ENCODE measurements at places on chromosomes 16 and 17.

DNA sequence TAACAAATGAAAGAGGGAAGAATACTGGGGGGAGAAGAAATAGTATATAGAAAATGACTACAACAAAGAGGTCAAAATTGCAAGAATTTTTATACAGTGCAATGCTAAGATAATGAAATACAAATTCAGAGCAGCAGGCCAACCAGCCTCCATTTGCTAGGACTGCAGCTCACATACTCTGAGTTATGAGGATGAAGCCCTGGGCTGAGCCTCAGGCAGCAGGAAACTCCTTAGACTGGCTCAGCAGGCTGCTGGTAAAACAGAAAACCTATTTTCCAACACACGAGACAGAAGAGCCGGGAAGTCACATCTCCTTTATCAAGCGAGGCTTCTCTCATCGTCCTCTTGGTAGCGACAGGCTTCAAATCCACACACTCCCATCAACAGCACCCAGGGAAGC lies 296.5 kb downstream of the SLC39A11 start:
- DNase-seq: no peak

GRCh38 chr17:17567631-17568030 lies 23.9 kb downstream of the PEMT start:
- DNase-seq: no peak

- no peak for DNase-seq
Observed at GRCh38 chr17:1651559-1651844, 1.8 kb upstream of the RILP start.

GRCh38 chr17:65604070-65604469 lies 42.6 kb upstream of the AXIN2 start:
- no peak for DNase-seq

GRCh38 chr16:88300463-88300835 lies 82.3 kb upstream of the ZNF469 start:
- no peak for DNase-seq

DNA sequence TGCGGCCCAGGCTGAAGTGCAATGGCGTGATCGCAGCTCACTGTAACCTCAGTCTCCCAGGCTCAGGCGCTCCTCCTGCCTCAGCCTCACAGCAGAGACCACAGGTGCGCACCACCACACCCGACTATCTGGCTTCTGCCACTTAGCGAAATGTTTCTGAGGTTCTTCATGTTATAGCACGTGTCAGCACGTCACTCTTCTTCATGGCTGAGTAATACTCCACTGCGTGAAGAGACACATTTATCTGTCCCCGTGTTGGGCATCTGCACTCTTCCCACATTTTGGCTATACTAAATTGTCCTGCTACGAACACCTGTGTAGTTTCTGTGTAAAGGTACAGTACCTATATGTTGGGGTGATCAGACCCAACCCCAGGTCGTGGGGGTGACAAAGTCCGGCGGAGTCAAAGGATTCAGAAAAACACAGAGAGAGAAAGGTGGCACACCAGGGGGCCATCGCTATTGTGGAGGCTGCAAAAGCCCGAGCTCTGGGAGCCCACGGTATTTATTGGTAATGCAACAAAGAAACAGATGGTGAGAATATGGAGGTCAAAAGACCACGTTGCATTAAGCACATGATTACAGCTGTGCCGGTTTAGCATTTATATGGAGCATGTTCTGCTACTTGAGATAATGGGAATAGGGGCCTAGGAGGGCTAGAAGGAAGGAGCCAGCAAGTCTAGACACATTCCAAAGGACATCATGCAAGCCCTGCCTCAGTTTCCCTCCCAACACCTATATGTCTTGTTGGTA lies 851 bp upstream of the DPEP1 start:
- DNase-seq: no peak

GRCh38 chr16:67105881-67106280 lies 3.9 kb upstream of the PHAF1 start:
- DNase-seq: no peak

- no peak for DNase-seq
Observed at GRCh38 chr17:32944248-32945020, 16.5 kb downstream of the TMEM98 start.

- DNase-seq: no peak
Observed at GRCh38 chr17:31586946-31587345, 195.5 kb downstream of the RAB11FIP4 start.

DNA sequence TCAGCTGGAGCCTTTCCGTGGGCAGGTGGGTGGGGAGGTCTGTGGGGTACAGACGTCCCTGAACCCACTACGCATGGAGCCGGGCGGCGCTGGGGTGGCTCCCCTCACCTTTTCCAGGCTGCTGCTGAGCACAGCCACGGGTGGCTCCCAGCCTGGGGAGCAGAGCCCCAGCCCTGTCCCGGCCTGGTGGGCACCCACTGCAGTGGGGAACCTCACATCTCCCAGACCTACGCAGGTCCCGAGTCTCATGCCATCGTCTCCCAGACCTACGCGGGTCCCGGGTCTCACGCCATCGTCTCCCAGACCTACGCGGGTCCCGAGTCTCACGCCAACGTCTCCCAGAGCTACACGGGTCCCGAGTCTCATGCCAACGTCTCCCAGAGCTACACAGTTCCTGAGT lies 17.0 kb upstream of the APRT start:
- DNase-seq: no peak

- peak; percentile 27 for DNase-seq
Observed at GRCh38 chr16:57786632-57787518, 15.4 kb downstream of the KIFC3 start.

DNA sequence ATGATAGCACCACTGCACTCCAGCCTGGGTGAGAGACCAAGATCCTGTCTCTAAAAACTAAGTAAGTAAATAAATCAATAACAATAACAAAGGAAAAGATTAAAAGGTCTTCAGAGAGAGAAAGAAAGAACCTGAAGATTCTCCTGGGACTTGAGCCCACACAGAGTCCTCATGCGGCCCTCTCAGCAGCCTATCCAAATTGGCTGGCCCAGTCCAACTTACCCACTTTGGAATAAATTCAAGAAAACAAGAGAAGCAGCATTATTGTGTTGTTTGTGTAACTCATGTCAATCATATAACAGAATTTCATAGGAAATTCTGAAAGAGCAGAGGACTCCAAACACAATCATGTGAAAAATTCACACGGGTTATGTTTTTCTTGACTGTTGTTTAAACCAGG lies 3.8 kb downstream of the SLX4 start:
- DNase-seq: no peak

DNA sequence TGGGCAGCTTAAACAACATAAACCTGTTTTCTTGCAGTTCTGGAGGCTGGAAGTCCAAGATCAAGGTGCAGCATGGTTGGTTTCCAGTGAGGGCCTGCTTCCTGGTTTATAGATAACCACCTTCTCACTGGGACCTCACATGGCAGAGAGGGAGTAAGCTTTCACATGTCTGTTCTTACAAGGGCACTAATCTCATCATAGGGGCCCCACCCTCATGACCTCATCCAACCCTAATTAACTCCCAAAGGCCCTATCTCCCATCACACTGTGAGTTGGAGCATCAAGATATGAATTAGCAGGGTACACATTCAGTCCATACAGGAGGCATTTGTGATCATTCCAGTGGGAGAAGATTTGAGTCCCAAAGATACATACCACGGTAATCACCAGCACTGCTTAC lies 50.5 kb upstream of the GRIN2A start:
- DNase-seq: no peak

- DNase-seq: no peak
Observed at GRCh38 chr16:71257768-71258167, 27.2 kb upstream of the HYDIN start.

DNA sequence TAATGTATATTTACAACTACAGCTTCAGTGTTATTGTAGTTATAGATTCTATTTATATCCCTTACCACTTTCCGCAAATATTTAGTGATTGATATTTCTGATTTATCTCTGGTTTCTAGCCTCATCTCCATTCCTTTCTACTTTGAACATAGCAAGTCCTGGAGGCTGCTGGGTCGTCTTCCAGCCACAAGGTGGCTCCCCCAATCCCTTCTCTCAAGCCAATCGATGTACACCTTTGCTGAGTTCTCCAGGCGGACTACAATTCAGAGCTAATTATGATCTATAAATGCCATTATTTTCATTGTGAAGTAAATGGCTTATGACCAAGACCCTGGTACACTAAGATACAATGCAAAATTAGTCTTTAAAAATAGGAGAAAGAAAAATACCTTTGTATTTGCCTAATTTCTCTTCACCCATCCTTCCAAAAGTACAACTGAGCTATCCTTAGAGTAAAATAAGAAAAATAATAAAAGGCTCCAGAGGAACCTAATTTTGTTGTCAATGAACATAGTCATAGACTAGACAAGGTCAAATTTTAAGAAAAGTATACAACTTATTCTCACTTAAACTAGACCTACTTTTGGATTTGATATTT lies 122.1 kb downstream of the SKAP1 start:
- peak; percentile 11 for DNase-seq

DNA sequence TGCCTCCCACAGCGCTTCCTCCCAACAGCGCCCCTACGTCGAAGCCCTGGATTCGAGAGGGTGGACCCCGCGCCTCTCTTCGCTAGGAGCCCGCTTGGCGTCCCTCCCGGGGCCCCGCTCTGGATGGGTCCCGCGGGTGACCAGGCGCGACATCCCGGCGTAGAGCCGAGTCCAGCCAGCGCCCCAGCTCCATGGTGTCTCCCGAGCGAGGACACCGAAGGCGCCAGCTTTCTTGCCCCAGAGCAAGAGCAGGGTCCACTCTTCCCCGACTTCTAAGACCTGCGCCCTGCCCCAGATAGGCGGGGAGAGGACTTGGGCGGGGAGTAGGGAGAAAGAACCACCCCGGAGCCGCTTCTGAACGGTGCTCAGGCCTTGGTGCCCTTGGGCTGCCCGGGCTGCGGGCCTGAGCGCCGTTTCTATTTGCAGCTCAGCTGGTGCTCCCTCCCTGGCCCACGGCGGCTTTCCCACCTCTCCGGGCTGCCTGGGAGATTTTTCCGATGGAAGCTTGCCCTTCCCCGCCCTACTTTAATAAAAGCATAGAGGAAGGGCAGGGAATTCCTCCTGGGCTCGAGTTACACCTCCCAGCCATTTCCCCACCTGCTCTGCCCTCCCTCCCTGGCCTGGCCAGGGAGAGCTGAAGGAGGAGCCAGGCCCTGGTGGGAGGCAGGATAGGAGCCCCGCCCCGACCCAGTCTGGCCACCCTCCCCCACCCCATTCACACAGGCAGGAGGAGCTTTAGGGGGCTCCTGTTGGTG lies 1.8 kb downstream of the MMP15 start:
- DNase-seq: no peak

GRCh38 chr16:10658943-10659342 lies 35.8 kb downstream of the TEKT5 start:
- no peak for DNase-seq

DNA sequence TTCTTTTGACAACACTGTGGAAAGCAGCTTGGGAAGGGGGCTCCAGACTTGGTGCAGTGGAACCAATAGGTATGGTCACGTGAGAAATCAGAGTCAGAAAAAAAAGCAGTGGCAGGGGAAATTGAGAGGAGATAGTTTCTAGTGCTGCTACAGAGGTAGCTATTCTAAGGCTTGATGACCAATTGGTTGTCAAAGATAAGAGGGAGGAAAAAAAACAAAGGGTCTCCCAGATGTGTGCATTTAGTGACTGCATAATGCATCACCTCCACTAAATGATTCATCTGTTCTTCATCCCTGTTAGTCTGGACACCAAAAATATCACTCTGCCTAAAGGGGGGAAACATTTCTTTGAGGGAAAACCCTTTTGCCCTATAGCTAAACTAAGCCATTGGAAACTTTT lies 56.5 kb downstream of the PIGL start:
- DNase-seq: no peak

DNA sequence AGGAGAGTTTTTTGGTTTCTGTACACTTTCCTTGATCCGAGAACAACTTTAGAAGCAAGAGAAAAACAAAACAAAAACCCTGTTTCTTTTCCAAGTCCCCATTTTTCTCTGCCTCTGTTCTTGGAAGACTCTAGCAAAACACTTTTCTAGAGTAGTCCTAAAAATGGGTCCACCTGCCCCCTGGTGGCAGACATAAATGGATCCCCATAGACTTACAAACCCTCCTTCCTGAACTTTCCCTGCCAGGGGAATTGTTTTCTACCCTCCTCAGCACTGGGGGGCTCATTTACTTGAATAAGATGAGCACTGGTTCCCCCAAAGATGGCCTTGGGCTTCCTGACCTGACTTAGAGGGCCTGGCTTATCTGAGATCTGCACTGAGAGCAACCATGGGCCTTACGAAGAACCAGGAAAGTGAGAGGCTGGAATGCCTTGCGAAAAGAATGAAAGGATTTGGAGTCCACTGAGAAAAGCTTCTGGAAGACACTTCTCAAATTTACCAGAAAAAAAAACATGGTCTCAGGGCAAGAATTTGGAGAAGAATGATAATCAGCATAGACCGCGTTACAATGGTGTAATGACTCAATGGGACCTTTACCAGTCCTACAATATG lies 48.0 kb upstream of the CDYL2 start:
- peak; percentile 24 for DNase-seq

- DNase-seq: no peak
Observed at GRCh38 chr17:4941319-4941610, 1.2 kb downstream of the RNF167 start.

GRCh38 chr16:86101137-86101896 lies 202.4 kb downstream of the IRF8 start:
- DNase-seq: no peak

GRCh38 chr16:2785101-2785991 lies 2.0 kb downstream of the PRSS33 start:
- DNase-seq: no peak

- DNase-seq: no peak
Observed at GRCh38 chr17:54256401-54256929, 433.7 kb downstream of the KIF2B start.

DNA sequence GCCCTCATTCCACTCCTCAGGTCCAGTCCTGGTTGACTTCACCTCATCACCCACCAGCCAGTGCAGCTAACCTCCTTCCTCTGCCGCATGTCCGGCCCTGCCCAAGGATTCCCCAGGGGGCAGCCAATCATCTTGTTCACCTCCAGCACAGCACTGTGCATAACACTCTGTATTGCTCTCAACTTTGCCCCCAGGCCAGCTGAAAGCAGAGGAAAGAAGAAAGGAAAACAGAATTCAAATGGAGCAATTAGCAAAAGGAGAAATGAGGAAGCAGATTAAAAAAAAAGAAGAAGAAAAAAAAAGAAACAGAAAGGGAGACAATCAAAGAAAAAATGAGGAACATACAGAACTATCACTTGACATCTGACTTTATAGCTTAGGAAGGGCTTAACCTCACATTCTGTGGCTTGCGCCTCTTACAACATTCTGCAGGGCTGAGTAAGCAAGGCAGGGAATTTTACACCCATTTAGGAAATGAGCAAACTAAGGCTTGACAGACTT lies 26.1 kb downstream of the GAS7 start:
- DNase-seq: no peak

DNA sequence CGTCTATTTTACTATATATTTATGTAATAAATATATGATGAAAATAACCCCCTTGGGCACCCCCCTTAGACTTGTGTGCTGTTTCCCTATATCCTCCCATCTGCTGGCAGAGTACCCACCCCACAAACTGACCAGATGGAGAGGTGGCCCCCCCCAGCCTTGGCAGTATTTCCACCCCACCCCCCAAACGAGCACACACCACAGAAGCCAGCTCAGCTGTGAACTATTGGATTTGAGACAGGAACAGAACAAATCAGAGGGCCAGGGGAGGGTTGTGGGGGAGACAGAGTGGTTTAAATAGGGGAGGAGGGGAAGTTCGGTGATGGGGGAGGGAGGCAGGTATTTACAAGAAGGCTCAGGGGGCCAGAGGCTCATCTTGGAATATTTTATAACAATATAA lies 7.8 kb downstream of the NR1D1 start:
- no peak for DNase-seq
